ENCODE measurements at places on chromosomes 6 and 20. TPM values are rescaled to one million over a fixed set of nuclear protein-coding genes. Genes with fewer than 3 reads are reported as not detected.

DNA sequence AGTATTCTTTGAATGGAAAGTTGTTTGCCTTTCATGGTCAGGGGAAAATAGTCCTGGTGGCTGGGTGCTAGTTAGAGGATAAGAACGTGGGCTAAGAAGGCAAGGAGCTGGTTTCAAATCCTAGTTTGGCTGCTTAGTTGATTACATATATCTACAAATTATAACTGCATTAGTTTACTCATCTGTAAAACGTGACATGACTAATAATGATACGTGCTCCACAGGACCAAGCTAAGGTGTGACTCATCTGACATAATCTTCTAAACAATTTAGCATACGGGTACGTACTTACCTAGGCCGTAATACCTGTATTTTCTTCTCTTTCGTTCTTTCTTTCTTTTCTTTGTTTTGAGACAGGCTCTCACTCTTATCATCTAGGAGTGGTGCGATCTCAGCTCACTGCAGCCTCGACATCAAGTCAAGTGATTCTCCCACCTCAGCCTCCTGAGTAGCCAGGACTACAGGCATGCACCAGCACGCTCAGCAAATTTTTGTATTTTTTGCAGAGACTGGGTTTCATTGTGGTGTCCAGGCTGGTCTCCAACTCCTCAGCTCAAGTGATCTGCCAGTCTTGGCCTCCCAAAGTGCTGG, 1274.2 kb upstream of the GJE1 start:
- H3K4me1 ChIP-seq = no peaks in the 10 kb centered on the region
- no peaks in the 10 kb centered on the region for H3K36me3 ChIP-seq
- H3K4me3 ChIP-seq = no peak overlapping the region
- no peaks in the 10 kb centered on the region for H3K27me3 ChIP-seq
- DNase-seq = no peak

DNA sequence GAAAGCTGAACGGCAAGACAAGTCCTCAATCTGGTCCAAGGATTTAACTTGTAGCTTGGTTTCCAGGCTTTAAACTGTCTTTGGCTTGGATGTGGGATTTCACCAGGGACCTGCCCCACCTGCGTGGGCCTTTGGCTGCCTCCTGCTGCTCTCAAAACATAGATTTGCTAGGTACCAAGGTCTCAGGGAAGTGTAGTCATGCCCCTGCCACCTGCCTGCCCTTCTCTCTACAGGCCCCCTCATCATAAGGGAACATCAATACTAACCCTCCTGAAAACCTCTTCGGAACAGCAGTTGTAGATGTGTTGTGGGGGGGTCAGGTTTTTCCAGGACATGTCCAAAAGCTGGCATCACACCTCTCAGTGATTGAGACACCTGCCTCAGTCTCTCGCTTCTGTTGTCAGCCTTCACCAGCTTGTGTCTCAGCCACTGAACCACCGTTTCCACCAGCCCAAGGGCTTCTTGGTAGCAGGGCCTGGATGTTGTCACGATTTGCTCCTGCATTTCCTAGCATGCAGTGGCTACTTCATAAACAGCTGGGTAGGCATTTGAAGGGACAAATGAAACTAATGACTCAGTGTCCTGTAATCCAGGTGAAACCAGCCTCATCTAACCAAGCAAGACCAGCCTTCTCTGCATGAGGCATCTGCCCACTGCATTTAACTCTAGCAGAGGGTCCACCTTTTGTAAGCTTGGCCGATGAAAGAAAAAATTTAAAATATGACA, 141.6 kb upstream of the THBS2 start:
- DNase-seq = no peak
- no peak overlapping the region for H3K4me3 ChIP-seq
- H3K27ac ChIP-seq = no peak overlapping the region
- H3K4me1 ChIP-seq = peaks cover 3% of the 10 kb centered on the region

- no peak for DNase-seq
- no peaks in the 10 kb centered on the region for H3K27me3 ChIP-seq
- H3K4me3 ChIP-seq = no peak overlapping the region
- no peaks in the 10 kb centered on the region for H3K4me1 ChIP-seq
- H3K36me3 ChIP-seq = peaks cover 50% of the 10 kb centered on the region
- H3K27ac ChIP-seq = no peak overlapping the region
Observed at GRCh38 chr6:30703821-30704220, 13.0 kb upstream of the NRM start.

DNA sequence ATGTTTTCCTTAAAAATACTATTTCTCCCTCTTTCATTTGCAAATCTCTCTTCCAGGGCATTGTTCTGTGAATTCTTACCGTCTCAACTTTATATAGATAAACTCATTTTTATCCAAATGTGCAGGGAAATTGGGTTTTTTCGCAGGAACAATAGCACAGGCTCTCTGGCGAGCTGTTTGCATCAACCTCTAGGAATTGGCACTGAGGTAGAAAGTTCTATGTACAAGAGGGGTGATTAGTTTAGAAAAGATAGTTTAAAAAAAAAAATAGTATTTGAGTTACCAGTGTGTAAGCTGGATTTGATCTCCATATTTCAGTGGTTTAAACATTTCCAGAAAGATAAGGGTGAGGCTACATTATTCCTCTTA, 129.7 kb upstream of the BTN3A2 start:
- H3K36me3 ChIP-seq = peaks cover 18% of the 10 kb centered on the region
- H3K4me3 ChIP-seq = peak overlapping the region; percentile 78
- peak; percentile 22 for DNase-seq
- H3K27ac ChIP-seq = peak overlapping the region; percentile 99
- H3K4me1 ChIP-seq = peaks cover 42% of the 10 kb centered on the region

DNA sequence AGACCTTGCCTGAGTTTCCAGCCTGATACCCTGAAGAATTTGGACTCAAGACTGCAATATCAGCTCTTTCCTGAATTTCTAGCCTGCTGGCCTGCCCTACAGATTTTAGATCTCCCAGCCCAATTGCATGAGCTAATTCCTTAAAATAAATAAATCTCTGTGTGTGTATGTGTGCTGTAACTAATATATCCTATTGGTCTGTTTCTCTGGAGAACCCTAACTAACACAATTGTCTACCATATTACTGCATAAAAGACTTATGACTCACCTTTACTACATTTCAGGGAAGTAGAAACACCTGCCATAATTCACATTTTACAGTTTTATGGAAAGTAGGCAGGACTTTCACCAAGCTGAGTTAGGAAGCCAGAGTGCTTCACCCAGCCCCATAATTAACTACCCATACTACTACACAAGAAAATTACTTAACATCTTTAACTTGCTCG, 90.7 kb upstream of the BEND6 start:
- DNase-seq = no peak
- no peaks in the 10 kb centered on the region for H3K36me3 ChIP-seq
- H3K27ac ChIP-seq = no peak overlapping the region
- no peak overlapping the region for H3K4me3 ChIP-seq
- H3K4me1 ChIP-seq = no peaks in the 10 kb centered on the region

- H3K27me3 ChIP-seq = peaks cover 12% of the 10 kb centered on the region
- DNase-seq = no peak
Observed at GRCh38 chr20:63066506-63067265, 59.9 kb upstream of the BHLHE23 start.

GRCh38 chr6:107943626-107944439, 14.2 kb downstream of the SEC63 start:
- H3K36me3 ChIP-seq = peaks cover 17% of the 10 kb centered on the region
- no peaks in the 10 kb centered on the region for H3K27me3 ChIP-seq
- peaks cover 8% of the 10 kb centered on the region for H3K4me1 ChIP-seq
- no peak overlapping the region for H3K27ac ChIP-seq
- DNase-seq = no peak

DNA sequence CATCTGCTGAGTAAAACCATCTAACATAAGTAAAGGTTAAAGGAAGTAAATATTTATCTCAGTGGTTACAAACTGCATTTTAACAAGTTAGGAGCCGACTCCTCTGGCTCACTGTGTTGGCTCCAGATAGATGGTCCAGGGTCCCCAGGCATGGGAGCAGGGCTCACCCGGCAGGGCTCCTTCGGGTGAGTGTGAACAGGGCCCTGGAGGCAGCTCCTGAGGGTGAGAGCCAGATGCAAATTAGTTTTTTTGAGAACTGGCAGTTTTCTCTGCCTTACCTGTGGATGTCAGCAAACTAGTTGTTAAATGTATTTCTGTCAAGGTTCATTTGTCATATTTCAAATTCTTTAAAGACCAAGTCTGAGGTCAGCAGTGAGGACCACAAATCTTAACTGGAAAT, 21.5 kb downstream of the TPBG start:
- H3K4me3 ChIP-seq = no peak overlapping the region
- no peaks in the 10 kb centered on the region for H3K4me1 ChIP-seq
- DNase-seq = no peak
- no peaks in the 10 kb centered on the region for H3K36me3 ChIP-seq

The GCLC gene
- total RNA-seq = 26.5 TPM

The C20orf141 gene
- total RNA-seq = not detected

The FOXQ1 gene
- not detected for total RNA-seq

The CALHM5 gene
- not detected for total RNA-seq
